ENCODE measurements at places on chromosomes 1 and 21. TPM values are rescaled to one million over a fixed set of nuclear protein-coding genes. Genes with fewer than 3 reads are reported as not detected.

The S100A12 gene
- total RNA-seq = 260 TPM

The OR6K2 gene
- total RNA-seq = not detected

The C1orf210 gene
- not detected for total RNA-seq

The PCP4L1 gene
- total RNA-seq = not detected

The RIMS3 gene
- 1.6 TPM for total RNA-seq

The CHIA gene
- not detected for total RNA-seq

The PLA2G5 gene
- total RNA-seq = not detected

The PSMB4 gene
- 201 TPM for total RNA-seq

The TMEM234 gene
- 22.8 TPM for total RNA-seq

The HTR6 gene
- not detected for total RNA-seq

Measured in spleen (tissue), 13 donors.